Activated gamma-delta T cell treated with anti-CD3 and anti-CD28 coated beads, Interleukin-2, amount 50 U/mL, for 16 hours (primary cell): ENCODE measurements at places on chromosomes 13 and 19.

- DNase-seq: peak; percentile 85
These were observed at the start of gene ZNF582 for GRCh38 chr19:56393119-56394012. Gene ZNF582, minus strand, starts transcription at chr19:56393534. Its CDS starts 1,782 bp downstream, at chr19:56391752.

GRCh38 chr19:30228835-30229524 is 143.2 kb upstream of the ZNF536 start:
- no peak for DNase-seq

GRCh38 chr13:52984881-52985363 is 43.7 kb upstream of the OLFM4 start:
- DNase-seq: no peak

- DNase-seq: no peak
These were observed 313.8 kb downstream of the ENOX1 start for GRCh38 chr13:43472980-43473379.

DNA sequence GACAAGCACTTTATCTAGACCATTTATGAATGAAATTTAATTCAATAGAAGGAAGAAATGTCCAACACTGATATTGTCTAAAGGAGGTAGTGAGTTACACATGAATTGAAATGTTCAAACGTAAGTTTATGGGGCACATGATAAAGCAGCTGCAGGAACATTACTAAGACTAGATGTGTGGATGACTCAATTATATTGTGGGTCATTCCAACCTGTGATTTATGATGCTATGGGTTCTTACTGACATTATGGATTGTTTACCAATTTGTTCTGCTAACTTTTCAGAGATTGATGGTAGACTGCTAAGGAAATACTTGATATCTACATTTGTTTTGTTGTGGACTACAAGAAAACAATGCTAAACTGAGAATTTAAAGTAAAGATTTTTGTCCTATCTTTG is 56.1 kb upstream of the ATXN8OS start:
- DNase-seq: no peak

DNA sequence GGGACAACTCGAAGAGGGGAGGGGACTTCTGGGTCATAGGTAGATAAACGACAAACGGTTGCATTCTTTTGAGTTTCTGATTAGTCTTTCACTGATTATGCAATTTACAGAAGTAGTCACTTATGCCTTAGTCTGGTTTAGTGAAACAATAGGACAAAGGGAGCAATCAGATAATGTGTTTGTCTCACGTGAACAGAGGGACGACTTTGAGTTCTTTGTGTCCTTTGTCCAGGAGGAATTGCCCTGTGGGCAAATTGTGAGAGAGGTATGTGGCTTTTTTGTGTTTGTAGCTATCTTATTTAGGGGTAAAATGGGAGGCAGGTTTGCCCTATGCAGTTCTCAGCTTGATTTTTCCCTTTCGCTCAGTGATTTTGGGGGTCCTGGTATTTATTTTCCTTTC is 362.9 kb upstream of the PCDH20 start:
- no peak for DNase-seq

DNA sequence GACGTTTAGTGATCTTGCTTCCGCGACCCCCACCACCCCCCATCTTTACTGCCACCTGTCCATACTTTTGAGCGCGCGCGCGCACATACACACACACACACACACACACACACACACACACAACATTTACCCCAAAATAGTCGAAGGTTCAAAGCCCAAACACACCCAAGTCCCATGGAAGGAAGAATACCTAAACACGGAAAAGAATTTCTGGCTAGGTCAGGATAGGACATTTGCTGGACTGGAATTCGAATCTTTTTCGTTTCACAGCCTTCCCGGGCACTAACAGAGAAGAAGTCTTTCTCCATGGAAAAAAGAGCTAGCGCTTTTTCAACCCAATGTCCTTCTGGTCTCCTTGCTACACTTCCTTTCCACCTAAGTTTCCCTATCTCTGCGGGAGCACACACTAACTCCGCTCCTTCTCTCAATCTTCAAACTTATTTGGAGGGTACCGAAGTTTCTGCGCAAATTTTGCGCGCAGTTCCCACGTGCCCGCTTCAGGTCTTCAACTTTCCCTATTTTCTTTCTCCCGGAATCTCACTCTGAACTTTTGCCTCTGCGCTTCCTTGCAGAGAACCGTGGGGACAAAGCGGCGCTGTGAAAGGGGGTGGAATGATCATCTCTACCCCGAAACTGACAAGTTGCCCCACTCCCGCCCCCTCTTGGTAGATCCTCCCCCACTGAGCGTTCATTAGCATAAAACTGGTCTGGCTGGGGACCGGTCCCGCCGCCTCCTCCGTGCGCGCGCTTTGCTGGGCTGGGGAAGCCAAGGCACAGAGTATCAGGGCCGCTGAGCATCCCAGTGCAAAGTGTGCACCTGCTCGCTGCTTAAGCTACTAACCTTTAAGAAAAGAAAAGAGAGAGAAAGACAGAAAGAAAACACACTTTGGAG is 2.7 kb downstream of the DACH1 start:
- no peak for DNase-seq

- DNase-seq: no peak
These were observed 783.4 kb upstream of the MIR17HG start for GRCh38 chr13:90564096-90564495.

- DNase-seq: no peak
These were observed 1.7 kb upstream of the ELANE start for GRCh38 chr19:850221-850978.
